Stimulated activated CD4-positive, alpha-beta T cell treated with anti-CD3 and anti-CD28 coated beads, Interleukin-2, amount 100 ng/mL, for 48 hours (primary cell): ENCODE measurements at places on chromosomes 1 and 21.

GRCh38 chr21:34706337-34706736 is 37.5 kb downstream of the CLIC6 start:
- no peak for DNase-seq

- no peak for DNase-seq
Measured at GRCh38 chr1:24769656-24770651, 24.7 kb downstream of the CLIC4 start.

DNA sequence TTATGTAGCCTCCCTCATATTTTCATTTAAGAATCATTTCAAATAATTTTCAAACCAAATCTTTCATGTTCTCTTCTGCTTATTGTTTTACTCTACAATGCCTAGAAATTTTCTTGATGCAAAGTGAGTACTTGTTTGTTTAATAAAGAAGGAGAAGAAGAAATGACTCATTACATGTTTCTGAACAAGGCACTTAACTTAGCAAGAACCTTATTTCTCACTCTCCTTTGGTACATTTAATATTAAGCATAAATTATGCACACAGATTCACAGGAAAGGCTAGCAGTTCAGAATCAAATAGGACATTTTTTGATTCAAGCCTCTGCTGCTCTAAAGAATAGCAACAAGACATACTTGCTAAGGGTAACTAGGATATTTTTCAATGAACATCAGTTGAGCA is 9.1 kb downstream of the SCYL3 start:
- no peak for DNase-seq

DNA sequence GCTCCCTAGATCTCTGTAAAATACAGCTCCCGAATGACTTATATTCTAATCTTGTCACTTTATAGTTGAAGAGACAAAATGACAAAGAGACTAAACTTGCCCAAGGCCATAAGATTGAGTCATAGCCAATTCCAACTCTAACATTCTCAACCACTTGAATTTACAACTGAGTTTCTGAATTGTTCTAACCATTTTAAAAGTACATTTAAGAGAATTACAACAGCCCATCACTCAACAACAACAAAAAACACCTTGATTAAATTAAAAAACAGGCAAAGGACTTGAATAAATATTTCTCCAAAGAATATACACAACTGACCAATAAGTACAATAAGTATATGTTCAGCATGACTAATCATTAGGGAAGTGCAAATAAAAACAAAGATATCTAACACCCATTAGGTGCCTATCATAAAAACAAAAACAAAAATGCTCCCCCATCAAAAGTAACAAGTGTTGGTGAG is 8.7 kb upstream of the ADCY10 start:
- DNase-seq: no peak

DNA sequence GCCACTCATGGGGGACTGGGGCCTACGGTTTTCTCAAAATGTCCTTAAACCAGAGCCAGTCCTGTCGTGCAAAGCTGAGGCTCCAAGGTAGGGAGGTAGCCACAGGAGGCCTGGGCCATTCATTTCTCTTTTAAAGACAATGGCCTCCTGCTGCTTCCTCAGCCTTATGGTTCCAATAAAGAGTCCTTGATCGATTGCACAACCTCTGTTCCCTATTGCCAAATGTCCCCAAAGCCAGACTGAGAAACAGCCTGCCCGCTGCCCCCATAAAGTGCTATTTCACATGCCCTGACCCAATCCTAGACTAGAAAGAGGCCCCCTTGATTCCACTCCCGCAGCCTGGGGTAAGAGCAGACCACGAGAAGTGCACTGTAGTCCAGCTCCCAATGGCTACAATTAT is 166.7 kb downstream of the CLIC6 start:
- no peak for DNase-seq

- DNase-seq: no peak
Measured at GRCh38 chr1:1081311-1082238, 7.5 kb upstream of the RNF223 start.

DNA sequence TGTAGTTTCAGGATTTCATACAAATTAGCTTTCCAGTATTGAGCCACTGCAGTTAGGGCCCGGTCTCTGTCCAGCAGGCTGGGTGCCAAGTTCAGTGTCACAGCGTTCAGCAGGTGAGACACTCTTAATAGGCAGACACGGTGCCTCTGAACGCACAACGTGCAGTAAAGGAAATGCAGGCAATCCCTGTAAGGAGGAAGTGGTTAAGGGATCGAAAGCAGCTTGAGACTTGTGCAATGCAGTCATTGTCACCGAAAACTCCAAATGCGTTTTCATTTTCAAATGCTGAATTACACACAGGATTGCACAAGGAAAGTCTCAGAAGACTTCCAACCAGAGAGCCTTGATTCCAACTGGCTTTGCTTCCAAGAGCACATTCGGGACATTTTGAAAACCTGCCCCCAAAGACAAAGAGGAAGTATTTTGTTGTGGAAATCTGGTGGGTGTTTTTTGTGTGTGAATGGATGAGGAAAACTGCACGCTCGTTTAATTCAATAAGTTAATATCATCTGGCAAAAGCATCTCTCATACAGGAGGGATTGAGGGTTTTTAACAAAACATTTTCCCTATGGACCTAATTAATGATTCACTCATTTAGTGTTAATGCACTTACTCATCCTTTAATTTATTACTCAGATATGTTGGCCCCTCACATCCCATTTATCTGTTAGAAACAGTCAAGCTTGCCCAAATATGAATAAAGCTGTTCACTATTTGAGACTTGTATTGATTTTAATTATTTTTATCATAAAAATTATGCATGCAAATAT is 61.6 kb downstream of the PTGS2 start:
- DNase-seq: peak; percentile 15

DNA sequence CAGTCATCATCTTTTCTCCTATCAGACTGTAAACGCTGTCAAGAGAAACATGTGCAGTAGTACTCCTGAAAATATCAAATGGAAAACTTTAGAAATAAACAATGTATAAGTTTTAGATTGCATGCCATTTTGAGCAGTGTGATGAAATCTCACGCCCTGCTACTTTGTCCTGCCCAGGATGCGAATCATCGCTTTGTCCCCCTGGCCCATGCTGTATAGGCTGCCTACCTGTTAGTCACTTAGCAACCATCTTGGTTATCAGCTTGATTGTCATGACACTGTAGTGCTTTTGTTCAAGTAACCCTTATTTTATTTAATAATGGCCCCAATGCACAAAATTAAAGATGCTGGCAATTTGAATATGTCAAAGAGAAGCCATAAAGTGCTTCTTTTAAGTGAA is 363.0 kb downstream of the ZP4 start:
- DNase-seq: no peak

DNA sequence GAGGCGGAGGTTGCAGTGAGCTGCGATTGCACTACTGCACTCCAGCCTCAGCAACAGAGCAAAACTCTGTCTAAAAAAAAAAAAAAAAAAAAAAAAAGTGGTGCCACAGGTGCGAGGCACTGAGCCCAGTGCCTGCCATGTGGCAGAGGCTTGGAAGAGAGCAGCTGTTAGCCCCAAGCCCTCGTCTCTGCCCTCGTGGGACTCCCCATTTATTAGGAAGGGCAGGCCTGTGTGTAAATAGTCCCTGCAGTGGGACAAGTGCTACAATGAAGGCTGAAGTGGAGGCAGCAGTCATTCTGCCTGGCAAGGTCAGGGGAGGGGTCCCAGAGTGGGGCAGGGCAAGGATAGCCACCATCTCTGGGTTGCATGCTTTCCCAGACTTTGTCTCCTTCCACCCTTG is 6.5 kb downstream of the RPS6KA1 start:
- no peak for DNase-seq

- no peak for DNase-seq
Measured at GRCh38 chr1:172679000-172679772, 20.3 kb downstream of the FASLG start.

DNA sequence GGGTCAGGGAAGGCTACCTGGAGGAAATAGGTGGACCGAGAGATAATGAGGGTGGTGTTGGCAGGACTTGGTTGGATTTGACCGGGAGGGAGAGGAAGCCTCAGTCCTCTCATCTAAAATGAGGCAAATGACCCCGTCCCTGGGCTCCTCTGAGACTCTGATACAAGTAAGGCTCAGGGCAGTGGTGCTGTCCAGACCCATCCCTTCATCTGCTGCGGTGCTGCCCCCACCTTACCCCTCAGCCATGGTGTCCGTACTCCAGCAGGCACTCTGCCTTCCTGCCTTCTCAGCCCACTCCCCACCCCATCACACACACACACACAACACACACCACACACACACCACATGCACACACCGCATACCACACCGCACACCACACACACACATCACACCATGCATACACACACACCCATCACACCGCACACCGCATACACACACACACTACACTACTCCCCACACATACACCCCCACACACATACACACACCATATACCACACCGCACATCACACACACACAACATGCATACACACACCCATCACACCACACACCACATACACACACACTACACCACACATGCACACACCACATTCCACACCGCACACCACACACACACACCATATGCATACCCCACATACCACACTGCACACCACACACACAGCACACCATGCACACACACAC is 29.4 kb upstream of the SLC26A9 start:
- DNase-seq: no peak

DNA sequence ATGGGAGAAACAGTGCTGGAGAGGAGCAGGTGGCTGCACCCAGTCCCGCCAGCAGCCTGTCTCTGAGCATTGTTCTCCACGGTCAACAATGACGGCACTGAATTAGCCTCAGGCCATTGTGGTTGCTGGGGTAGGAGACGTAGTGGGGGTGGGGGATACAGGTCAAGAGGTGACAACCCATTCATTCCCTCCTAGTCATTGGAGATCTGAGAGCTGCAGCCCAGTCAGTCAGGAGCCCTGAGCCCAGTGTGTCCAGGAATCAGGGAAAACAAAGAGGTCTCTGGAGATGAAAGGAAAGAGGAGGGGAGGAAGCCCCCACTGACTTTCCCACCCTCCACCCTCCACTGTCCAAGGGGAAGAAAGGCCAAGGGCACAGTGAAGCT is 15.3 kb downstream of the SMIM12 start:
- no peak for DNase-seq

GRCh38 chr1:22805672-22806038 is 95.0 kb downstream of the EPHB2 start:
- no peak for DNase-seq

- no peak for DNase-seq
Measured at GRCh38 chr1:210496063-210496462, 167.4 kb downstream of the HHAT start.

DNA sequence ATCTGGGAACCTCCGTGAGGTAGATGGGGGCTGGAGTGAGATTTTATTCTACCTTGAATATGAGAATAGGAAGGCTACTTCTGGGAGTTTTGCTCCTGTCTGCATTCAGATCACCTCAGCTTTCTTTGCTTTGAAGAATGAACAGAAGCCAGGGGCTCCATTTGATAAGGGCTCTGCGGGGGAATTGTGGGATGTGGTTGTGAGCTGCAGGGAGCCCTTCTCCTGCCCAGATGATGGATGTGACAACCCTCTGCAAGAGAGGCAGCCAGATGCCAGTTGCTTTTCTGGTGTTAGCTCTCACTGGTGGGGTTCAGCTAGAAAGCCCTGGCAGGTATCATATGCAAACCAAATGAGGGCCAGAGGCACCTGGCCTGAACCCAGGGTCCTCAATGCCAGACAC is 21.5 kb downstream of the IER5 start:
- DNase-seq: no peak

DNA sequence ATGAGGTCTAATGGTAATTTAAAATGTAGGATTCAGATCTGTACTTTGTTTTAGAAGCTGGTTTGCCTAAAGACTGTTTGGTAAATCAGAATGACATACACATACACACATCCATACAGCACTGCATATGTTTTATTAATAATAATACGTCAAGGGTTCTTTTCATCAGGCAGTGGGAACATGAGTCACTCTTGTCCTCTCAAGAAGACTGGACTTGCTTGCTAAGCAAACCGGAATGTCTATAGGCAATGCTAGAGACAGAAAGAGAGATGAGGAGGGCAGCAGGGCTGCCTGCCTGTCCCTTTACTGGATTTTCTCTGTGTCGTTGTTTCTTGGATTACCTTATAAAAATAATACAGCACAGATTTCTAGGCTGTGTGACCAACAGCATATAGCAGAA is 119.1 kb upstream of the GALNT2 start:
- DNase-seq: no peak

DNA sequence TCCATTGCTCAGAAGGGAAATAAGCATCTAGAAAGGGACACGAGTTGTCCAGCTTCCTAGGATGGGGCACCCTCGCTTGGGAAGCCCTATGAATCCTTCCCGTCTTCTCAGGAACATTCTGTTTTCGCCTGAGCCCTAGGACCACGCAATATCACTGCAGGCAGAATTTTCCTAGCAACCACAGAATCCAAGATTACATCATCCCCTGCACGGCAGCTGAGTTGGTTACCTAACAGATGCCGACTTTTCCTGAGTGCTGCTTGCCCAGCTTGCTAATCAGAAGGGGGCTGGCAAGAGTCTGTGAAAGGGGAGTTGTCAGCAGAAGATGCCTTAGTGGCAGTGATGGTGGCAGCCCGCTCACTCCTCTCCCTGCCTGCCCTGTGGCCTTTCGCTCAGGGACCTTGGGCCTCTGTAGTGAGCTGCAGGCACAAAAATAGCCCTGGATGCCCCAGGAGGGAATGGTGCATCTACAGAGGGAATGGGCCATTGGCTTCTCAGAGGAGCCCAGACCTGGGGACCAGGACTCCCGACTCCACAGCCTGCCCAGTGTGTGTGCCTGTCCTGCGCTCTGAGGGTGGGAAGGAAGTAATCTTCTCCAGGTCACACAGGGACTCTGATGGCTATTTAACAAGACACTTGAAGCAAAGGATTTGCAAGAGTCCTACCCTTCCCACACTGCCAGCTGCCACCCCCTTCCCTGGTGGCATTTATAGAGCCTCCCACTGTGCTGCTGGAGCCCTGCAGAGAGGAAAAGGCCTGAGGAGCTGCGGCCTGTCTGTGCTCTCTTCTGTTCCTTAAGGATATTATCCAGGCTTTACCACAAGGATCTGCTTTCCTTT is 28.9 kb upstream of the CLSTN1 start:
- no peak for DNase-seq

DNA sequence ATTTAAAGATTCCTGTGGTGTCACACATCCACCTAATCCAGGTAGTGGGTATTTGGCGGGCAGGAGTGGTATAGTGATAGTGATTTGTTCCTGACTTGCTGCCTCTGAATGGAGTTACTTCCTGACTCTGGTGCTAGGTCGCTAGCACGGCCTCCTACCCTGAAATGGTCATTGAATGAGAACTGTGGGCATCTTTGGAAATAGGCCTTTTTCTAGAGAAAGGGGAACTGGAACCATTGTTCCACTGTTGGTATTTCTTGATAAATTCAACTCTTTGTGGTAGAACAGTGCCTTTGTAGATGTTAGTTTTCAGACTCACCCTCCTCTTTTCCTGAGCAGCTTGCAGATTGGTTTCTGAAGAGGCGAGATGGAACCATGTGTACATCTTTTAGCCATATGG is 1.5 kb downstream of the QSOX1 start:
- no peak for DNase-seq
